Fibroblast of lung (primary cell): ENCODE measurements at places on chromosomes 5 and 9. TPM values are rescaled to one million over a fixed set of nuclear protein-coding genes. Genes with fewer than 3 reads are reported as not detected.

DNA sequence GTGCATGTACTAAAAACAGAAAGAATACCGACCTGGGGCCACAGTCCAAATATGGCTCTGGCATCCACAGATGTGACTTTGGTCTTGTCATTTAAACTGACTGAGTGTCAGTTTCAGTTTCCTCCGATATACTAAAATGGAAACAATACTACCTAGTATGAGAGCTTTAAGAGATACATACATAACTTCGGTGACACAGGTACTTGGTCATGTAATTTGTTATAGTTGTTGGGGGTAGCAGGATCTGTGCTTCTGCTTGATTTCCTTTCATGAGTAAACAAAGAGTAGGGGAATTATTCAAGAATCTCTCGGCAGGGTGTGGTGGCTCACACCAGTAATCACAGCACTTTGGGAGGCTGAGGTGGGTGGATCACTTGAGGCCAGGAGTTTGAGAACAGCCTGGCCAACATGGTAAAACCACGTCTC is 32.1 kb downstream of the MTMR12 start:
- no peak overlapping the region for H3K4me3 ChIP-seq
- no peak overlapping the region for H3K27ac ChIP-seq
- H3K27me3 ChIP-seq, result no peaks in the 10 kb centered on the region
- peaks cover 9% of the 10 kb centered on the region for H3K4me1 ChIP-seq

GRCh38 chr5:157857816-157858526 is 974 bp downstream of the CLINT1 start:
- peak overlapping the region; percentile 97 for H3K4me3 ChIP-seq
- no peaks in the 10 kb centered on the region for H3K36me3 ChIP-seq
- H3K27ac ChIP-seq, result peak overlapping the region; percentile 93
- DNase-seq, result peak; percentile 60
- no peaks in the 10 kb centered on the region for H3K4me1 ChIP-seq

GRCh38 chr9:4741365-4742089 is 525 bp upstream of the AK3 start:
- H3K27ac ChIP-seq, result peak overlapping the region; percentile 90
- no peaks in the 10 kb centered on the region for H3K4me1 ChIP-seq
- no peaks in the 10 kb centered on the region for H3K27me3 ChIP-seq
- H3K36me3 ChIP-seq, result no peaks in the 10 kb centered on the region

GRCh38 chr5:132411304-132412013 is 41.9 kb downstream of the SLC22A5 start:
- peaks cover 20% of the 10 kb centered on the region for H3K4me1 ChIP-seq
- DNase-seq, result no peak
- H3K27ac ChIP-seq, result peak overlapping the region; percentile 83
- peak overlapping the region; percentile 67 for H3K4me3 ChIP-seq
- H3K36me3 ChIP-seq, result no peaks in the 10 kb centered on the region

DNA sequence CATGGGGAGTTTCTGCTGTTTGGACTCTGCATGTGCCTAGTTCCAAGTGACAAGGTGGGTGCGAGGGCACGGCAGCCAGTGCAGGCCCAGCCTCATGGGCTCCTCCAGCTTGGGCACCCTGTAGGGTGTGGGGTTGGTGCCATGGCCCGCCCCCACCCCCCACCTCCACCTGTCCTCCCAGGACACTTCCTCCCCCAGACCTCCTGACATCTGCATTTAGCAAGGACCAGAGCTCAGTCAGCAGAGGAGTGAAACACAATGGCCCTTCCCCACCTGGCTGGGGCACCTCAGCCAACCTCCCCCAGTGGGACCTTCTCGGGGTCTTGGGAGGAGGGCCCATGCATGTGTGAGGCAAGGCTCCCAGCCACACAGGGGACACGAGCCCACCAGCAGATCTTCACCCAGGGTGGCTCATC is 1.9 kb upstream of the NKD2 start:
- no peak overlapping the region for H3K4me3 ChIP-seq
- peaks cover 37% of the 10 kb centered on the region for H3K27me3 ChIP-seq
- no peak overlapping the region for H3K27ac ChIP-seq
- no peaks in the 10 kb centered on the region for H3K36me3 ChIP-seq
- no peak for DNase-seq

GRCh38 chr9:2816476-2817141 is 27.3 kb downstream of the PUM3 start:
- H3K27ac ChIP-seq, result peak overlapping the region; percentile 96
- H3K4me1 ChIP-seq, result peaks cover 17% of the 10 kb centered on the region
- no peak overlapping the region for H3K4me3 ChIP-seq
- no peaks in the 10 kb centered on the region for H3K36me3 ChIP-seq
- DNase-seq, result peak; percentile 97

- no peaks in the 10 kb centered on the region for H3K36me3 ChIP-seq
- no peaks in the 10 kb centered on the region for H3K27me3 ChIP-seq
- H3K4me3 ChIP-seq, result no peak overlapping the region
Observed at GRCh38 chr9:93390953-93391515, 60.5 kb upstream of the FAM120A start.

DNA sequence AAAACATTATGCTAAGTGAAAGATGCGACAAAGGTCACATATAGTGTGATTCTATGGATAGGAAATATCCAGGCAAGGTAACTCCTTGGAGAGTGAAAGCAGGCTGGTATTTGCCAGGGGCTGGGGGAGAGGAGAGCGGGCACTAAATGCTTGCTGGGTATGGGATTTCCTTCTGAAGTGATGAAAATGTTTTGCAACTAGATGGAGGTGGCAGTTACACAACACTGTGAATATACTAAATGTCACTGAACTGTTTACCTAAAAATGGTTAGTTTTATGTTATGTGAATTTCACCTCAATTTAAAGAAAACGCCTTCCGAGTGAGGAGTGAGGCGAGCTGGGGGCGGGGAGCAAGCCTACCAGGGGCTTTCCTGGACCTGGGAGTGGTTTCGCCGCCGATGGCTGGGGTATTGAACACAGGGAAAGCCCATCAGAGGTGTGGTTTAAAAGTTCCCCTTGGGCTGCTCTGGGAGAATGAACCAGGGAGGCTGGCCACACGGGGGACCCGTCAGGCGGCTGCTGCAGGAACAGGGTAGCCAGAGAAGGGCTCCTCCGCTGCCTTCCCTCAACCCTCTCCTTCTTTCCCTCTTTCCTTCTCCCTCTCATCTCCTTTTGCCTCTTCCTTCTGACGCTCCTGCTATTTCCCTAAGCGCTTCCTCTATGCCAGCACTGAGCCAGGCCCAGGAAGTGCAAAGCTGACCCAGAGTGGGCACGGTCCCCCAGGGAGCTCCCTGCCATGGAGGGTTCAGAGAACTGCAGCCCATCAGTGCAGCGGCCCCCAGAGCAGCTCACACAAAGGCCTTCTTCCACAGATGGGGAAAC is 4.9 kb downstream of the AKNA start:
- DNase-seq, result no peak
- no peaks in the 10 kb centered on the region for H3K36me3 ChIP-seq
- H3K27ac ChIP-seq, result peak overlapping the region; percentile 74
- peaks cover 29% of the 10 kb centered on the region for H3K4me1 ChIP-seq
- H3K4me3 ChIP-seq, result no peak overlapping the region

DNA sequence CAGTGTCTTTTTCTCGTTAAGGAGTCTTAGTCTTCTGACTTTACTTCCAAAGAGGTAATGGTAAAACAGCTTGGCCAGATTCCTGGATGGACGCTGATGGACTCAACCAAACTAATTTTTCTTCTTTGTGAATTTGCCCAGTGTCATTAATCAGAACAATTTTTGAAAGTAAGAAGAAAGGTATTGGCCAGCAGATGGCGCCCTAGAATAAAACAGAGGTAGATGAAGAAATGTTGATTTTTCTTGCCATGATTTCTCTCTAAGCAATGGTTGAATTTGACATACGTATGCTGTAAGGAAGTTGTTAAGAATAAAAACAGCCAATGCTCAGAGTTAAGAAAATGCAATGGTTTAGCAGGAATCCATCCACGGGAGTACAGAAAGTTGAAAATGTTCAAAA is 500.0 kb downstream of the DIRAS2 start:
- peak; percentile 53 for DNase-seq
- H3K27me3 ChIP-seq, result no peaks in the 10 kb centered on the region
- no peak overlapping the region for H3K27ac ChIP-seq
- no peaks in the 10 kb centered on the region for H3K36me3 ChIP-seq
- no peak overlapping the region for H3K4me3 ChIP-seq

DNA sequence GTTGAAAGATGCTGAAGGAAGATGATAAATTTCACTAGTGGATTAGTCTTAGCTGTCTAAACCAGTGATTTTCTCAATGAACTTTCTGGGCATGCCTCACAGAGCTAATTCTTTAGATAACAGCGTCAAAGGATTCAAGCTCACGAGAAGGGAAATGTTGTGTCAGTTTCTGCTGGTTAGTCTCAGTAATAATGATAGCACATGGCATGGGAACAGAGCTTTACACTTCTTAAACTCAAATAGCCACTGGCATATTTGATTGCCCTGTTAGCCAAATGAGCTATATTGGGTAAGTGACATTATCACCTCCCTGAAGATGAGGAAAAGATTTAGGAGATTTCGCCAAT is 139.3 kb upstream of the NR3C1 start:
- H3K4me3 ChIP-seq, result no peak overlapping the region
- H3K36me3 ChIP-seq, result no peaks in the 10 kb centered on the region
- peaks cover 6% of the 10 kb centered on the region for H3K4me1 ChIP-seq
- H3K27me3 ChIP-seq, result no peaks in the 10 kb centered on the region
- no peak overlapping the region for H3K27ac ChIP-seq

- no peak overlapping the region for H3K4me3 ChIP-seq
- H3K4me1 ChIP-seq, result peaks cover 9% of the 10 kb centered on the region
- peaks cover 1% of the 10 kb centered on the region for H3K36me3 ChIP-seq
- peak; percentile 53 for DNase-seq
- H3K27ac ChIP-seq, result no peak overlapping the region
Observed at GRCh38 chr9:81666123-81666522, 23.2 kb downstream of the TLE1 start.

- H3K27ac ChIP-seq, result no peak overlapping the region
- H3K27me3 ChIP-seq, result no peaks in the 10 kb centered on the region
- no peaks in the 10 kb centered on the region for H3K36me3 ChIP-seq
- no peak overlapping the region for H3K4me3 ChIP-seq
- no peak for DNase-seq
Observed at GRCh38 chr5:112549127-112549526, 130.1 kb upstream of the EPB41L4A start.

DNA sequence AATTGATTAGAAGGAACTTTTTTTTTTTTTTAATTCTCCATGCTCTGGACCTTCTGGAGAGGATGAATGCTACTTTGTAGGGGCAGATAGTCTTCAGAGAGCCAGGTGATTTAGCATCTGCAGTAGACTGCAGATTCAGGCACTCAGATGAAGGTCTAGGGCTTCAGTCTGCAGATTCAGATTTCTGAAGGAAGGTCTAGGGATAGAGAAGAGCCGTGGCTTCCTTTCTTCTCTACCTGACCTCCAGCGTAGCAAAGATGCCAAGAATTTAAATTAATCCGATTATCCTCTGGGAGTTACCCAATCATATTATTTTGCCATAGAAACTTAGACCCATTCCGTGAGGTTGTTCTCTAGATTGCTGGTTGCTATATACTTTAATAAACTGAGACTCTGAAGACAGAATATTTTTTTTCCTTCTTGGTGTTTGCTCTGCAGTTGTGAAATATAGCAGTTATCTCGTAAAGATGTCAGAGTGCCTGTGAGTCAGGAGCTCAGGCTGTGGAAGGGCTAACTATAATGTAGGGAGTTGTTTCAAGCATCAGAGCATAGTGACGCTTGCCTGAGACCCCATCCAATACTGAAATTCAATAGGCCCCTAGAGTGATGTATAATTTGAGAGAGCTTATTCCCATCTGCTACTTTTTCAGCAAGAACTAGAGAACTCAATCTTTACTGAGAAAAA is 132.7 kb upstream of the SLC12A2 start:
- no peak overlapping the region for H3K4me3 ChIP-seq
- H3K27me3 ChIP-seq, result no peaks in the 10 kb centered on the region
- no peak for DNase-seq

DNA sequence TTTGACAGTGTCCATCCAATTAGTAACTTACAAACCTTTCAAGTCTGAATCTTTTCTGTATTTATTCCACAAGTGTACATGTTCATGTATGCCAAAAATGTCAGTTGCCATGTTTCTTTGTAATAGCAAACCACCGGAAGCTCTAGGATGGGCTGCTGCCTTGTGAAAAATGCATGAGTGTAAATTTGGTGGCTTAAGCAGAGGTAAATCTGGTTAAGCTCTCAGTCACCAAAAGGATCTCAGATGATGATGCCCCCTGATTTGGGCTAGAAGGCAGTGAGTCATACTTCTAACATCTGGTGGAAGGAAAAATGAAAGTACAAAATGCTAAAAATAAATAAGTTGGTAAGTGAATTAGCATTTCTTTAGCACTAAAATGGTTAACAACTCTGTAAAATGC is 567.5 kb downstream of the ELAVL2 start:
- H3K4me3 ChIP-seq, result no peak overlapping the region
- H3K36me3 ChIP-seq, result no peaks in the 10 kb centered on the region
- no peaks in the 10 kb centered on the region for H3K4me1 ChIP-seq
- no peaks in the 10 kb centered on the region for H3K27me3 ChIP-seq

The EIF4E1B gene
- polyA plus RNA-seq, result not detected in 2 replicates

The IER5L gene
- 4.1 and 9.2 TPM in 2 replicates for polyA plus RNA-seq

The HMMR gene
- polyA plus RNA-seq, result 5.6 and 25.1 TPM in 2 replicates

The NR5A1 gene
- not detected in 2 replicates for polyA plus RNA-seq

The PCDHB8 gene
- polyA plus RNA-seq, result 0.05 and 0.42 TPM in 2 replicates

The PFN3 gene
- not detected in 2 replicates for polyA plus RNA-seq

The TXNDC8 gene
- polyA plus RNA-seq, result not detected in 2 replicates

The SEMA4D gene
- 0.67 and 0.68 TPM in 2 replicates for polyA plus RNA-seq

The PCDHGA4 gene
- polyA plus RNA-seq, result 3.1 and 6.4 TPM in 2 replicates

The PARP8 gene
- 13.8 and 14.2 TPM in 2 replicates for polyA plus RNA-seq
